ENCODE measurements at places on chromosomes 7 and 10.
A peak's percentile ranks its signal among the peaks of the same experiment; 100 is the strongest.

DNA sequence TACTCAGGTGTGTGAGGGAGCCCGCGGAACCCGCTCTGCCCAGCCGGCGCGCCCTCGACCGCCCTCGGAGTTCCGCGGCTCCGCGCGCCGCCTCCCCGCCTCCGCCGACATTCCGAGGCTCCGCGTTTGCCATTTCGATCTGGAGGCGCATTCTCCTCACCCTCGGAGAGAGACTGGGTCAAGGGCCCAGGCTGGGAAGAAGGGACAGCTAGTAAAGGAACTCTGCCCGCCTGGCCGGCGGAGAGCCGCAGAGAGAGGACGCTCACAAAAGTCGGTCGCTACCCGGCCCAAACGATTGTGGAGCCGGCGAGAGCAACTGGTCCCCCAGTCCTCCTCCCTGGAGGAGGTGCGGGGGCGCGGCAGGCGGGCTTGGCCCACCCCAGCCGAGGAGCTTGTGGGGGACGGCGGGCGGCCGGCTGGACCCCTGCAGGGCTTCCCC is 74.5 kb upstream of the LEP start:
- no peak for ATAC-seq

- ATAC-seq, result no peak
Observed at GRCh38 chr7:147207988-147208387, 1091.4 kb downstream of the CNTNAP2 start.

- ATAC-seq, result peak; percentile 48
Observed at GRCh38 chr10:33125522-33126517, 167.8 kb upstream of the ITGB1 start.

- ATAC-seq, result no peak
Observed at GRCh38 chr7:75738604-75738974, at the start of gene HIP1. Gene HIP1, minus strand, starts transcription at chr7:75738941. Its CDS starts 21 bp downstream, at chr7:75738920.

DNA sequence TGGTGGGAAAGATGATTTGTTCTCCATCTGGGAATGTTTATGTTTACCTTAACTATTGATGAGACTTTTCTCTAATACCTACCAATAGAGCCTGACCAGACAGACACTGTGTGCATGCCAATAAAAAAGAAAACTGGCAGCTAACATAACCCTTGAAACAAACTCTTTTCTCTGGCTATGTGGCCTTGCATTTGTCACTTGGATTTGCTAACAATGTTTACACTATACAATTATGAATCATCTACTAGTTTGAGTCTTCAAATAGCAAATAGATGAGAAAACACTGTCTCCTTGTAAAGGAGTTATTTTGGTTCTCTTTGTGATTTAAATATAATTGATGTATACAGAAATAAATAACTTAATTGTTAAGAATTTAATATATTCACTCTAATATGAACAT is 273.1 kb downstream of the SEMA3D start:
- no peak for ATAC-seq

DNA sequence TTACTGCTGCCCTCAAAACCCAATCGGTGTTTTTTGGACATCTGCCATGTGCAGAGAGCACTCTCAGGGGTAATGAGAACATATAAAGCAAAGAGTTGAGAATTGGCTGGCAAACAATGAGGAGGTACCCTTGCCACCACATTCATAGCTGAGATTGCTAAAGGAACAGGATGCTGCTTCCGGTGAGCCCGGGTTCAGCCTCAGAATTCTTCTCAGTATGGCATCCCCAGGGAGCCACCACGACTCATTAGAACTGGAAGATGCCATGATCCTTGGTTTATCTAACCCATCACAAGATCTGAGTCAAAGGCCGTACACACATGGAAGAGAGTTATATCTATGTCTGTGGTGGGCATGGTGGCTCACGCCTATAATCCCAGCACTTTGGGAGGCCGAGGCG is 174.4 kb downstream of the ARID5B start:
- ATAC-seq, result no peak

All from activated CD4-positive, CD25-positive, alpha-beta regulatory T cell treated with anti-CD3 and anti-CD28 coated beads, Interleukin-2, amount 50 U/mL, for 24 hours (primary cell).